ENCODE measurements at places on chromosomes 5 and 9.
A peak's percentile ranks its signal among the peaks of the same experiment; 100 is the strongest.

- no peak for DNase-seq
These were observed 462.0 kb downstream of the HTR1A start for GRCh38 chr5:63500242-63500641.

GRCh38 chr9:108704156-108704852 lies 151.5 kb downstream of the ACTL7B start:
- no peak for DNase-seq

DNA sequence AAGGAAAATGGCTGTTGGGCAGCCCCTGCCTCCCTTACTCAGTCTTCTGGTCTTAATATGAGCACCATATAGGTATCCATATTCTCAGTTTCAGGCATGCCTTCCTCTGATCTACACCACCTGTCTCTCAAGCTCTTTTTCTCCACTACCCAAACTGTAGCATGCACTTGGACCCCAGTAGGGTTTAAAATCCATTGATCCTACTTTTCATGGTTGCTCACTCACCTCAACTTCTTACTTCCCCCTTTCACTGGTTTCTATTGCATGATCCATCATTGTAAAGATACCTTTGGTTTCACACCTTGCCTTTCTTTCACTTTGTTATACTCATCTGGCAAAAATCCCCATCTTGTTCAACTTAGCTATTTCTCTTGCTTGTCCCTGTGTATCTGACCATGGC lies 159.4 kb downstream of the KDM4C start:
- DNase-seq = no peak

DNA sequence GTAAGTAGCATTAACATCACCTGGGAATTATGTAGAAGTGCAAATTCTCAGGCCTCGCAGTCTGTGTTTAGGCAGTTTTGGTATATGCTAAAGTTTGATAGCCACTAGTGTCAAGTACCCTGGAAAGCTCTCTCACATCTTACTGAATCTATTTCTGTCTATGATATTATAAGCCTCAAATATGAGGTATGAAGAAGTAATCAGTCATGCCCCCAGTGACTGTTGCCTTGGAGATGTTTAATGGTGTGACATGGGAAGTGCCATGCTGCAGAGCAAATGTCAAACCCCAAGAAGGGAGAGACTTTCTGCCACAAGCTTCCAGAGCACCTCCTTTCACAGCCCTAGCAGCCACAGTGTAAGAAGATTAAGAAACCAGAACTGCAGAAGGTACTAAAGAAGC lies 9.8 kb upstream of the PDE8B start:
- DNase-seq = no peak

- DNase-seq = peak; percentile 87
These were observed 14.4 kb upstream of the PHF19 start for GRCh38 chr9:120891245-120891883.

DNA sequence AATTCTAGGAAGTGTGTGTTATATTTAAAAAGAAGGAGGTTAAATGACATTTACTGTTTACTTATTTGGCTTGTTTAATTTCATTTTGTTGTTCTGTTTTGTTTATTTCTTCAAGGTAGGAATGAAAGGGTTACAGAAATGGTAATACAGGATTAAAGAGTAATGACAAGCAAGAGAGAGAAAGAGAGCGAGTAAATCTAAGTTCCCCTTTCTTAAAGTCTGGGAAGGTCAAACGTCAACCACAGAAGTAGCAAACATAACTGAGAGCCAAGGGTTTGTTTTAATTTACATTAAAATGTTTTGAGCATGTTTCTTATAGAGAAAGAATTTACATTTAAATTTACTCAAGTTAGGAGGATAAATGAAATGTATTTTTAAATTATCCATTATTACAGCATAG lies 18.7 kb downstream of the HCN1 start:
- DNase-seq = no peak

- DNase-seq = no peak
These were observed 2.4 kb downstream of the GBA2 start for GRCh38 chr9:35746583-35746982.

- DNase-seq = no peak
These were observed 641.6 kb downstream of the NR2F1-AS1 start for GRCh38 chr5:92939428-92939827.

DNA sequence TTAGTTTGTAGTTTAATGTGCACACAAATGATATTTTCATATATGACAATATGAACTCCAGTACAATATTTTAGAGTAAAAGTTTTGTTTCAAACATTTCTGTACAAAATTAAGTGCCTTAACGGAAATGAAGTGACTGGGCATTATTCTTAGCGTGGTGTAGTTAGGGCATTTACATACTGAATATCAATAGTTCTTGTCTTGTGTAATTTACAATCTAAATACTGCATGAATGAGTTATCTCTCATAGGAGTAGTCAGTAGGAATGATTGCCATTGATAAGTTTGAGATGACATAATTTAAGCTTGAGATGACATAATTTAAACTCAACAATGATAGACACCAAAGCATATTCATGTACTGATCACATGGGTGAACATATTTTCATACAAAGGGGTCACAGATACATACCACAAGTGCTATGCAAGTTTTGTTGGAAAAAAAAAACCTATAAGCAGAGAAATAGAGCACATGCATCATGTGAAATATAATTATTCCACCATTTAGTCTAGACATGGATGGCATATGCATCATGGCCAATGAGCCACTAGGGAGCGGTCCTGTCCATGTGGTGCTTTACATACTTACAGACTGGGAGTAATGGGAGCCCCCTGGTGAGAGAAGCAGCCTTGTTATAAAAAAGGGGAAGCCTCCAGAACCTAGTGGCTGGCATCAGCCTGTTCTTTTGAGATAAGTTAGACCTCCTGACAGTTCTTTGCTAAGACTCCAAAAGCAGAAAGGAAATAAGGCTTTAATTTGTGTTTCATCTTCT lies 1523.9 kb downstream of the MAT2B start:
- DNase-seq = no peak

Measured in CD4-positive, alpha-beta T cell treated with Interleukin-4 for 4 hours (primary cell).